ENCODE measurements at places on chromosomes 1 and 21. TPM values are rescaled to one million over a fixed set of nuclear protein-coding genes. Genes with fewer than 3 reads are reported as not detected.

GRCh38 chr1:68889471-68889870 lies 392.6 kb upstream of the DEPDC1 start:
- H3K36me3 ChIP-seq = no peaks in the 10 kb centered on the region
- no peak for DNase-seq
- no peak overlapping the region for H3K4me3 ChIP-seq
- H3K4me1 ChIP-seq = no peaks in the 10 kb centered on the region
- H3K27me3 ChIP-seq = no peaks in the 10 kb centered on the region
- H3K27ac ChIP-seq = no peak overlapping the region

The ACTL8 gene
- not detected for total RNA-seq

The OPRD1 gene
- total RNA-seq = not detected

- no peak overlapping the region for H3K27ac ChIP-seq
- no peak for DNase-seq
- H3K36me3 ChIP-seq = no peaks in the 10 kb centered on the region
- no peaks in the 10 kb centered on the region for H3K4me1 ChIP-seq
- no peak overlapping the region for H3K4me3 ChIP-seq
These were observed 446.4 kb downstream of the AMY1C start for GRCh38 chr1:104196136-104196535.

The BRDT gene
- total RNA-seq = not detected

- no peaks in the 10 kb centered on the region for H3K27me3 ChIP-seq
- no peaks in the 10 kb centered on the region for H3K36me3 ChIP-seq
- no peak overlapping the region for H3K4me3 ChIP-seq
- H3K27ac ChIP-seq = no peak overlapping the region
- H3K4me1 ChIP-seq = no peaks in the 10 kb centered on the region
These were observed 40.8 kb upstream of the DOCK7 start for GRCh38 chr1:62728963-62729362.

DNA sequence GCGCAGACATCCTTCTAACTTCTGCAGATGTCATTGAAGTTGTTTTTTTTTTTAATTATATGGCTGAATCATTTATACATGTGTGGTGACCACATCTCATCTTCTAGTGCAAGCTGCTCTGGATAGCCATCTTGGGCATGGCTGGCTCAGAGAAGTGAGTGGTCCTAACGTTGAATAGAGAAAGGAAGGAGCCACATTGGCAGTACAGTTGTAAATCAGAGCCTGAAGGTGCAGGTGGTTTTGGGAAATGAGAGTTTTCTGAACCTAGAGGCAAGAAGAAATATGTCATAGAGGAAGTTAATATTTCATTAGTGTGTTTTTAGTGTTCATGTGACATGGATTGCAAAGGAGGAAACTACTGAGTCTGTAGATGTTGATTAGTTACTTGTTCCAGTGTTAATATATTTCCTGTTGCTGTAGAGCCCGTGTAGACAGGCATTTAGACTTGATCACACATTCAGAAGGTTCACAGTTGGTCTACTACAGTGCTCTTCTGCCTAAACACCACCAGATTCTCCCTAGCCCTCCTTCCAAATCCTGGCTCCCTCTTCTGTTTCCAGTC lies 163.7 kb downstream of the ROR1 start:
- H3K36me3 ChIP-seq = no peaks in the 10 kb centered on the region
- H3K4me3 ChIP-seq = no peak overlapping the region
- no peak overlapping the region for H3K27ac ChIP-seq
- peaks cover 5% of the 10 kb centered on the region for H3K4me1 ChIP-seq
- no peak for DNase-seq

DNA sequence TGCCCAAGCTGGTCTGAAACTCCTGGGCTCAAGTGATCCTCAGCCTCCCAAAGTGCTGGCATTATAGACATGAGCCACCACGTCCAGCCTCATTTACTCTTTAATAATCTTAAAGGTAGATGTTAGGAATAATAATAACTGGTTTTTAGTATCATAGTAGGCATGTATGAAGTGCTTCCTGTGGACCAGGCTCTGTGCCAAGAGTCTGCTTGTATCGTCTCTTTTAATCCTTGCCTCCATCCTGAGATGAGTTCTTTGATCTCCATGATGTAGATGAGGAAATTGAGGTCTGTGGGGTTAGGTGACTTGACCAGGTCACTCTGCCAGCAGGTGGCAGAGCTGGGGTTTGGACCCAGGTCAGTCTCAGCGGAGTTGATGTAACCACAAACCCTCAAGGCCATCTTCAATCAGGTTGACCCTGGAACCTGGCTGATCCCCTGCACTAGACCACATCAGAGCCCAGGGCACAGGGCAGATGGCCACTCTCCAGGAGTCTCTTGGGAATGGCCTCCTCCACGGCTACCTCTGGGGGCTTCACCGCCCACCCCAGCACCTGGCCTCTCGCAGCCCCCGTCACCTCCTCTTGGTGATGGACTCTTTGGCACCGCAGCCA lies 11.3 kb downstream of the EFHD2 start:
- no peak for DNase-seq
- H3K27me3 ChIP-seq = no peaks in the 10 kb centered on the region
- no peak overlapping the region for H3K4me3 ChIP-seq
- peaks cover 26% of the 10 kb centered on the region for H3K36me3 ChIP-seq
- no peak overlapping the region for H3K27ac ChIP-seq

DNA sequence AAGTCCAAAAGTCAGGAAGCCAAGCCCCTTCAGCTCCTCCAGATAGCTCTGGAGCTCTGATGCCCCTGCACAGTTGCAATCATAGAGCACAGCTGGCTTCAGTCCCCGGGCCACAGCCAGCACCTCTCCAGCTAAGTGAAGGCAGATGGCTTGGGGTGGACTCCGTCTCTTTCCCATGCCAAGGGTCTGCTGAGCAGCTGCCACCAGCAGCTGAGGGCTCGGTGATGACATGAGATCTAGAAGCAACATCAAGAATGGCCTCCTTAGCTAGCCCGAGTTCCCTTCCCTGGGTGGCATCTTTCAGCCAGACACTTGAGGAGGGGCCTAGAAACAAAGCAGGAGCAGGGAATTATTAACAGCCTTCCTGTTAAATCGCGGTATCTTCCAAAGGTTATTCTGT lies 973 bp downstream of the C1orf74 start:
- H3K27ac ChIP-seq = peak overlapping the region; percentile 90
- H3K4me1 ChIP-seq = peaks cover 20% of the 10 kb centered on the region
- no peaks in the 10 kb centered on the region for H3K27me3 ChIP-seq
- H3K36me3 ChIP-seq = peaks cover 2% of the 10 kb centered on the region
- no peak for DNase-seq

- H3K27ac ChIP-seq = no peak overlapping the region
- H3K27me3 ChIP-seq = no peaks in the 10 kb centered on the region
- H3K36me3 ChIP-seq = peaks cover 4% of the 10 kb centered on the region
- no peak overlapping the region for H3K4me3 ChIP-seq
These were observed 1.7 kb downstream of the AKR1A1 start for GRCh38 chr1:45552331-45552730.

- H3K36me3 ChIP-seq = no peaks in the 10 kb centered on the region
- no peak overlapping the region for H3K4me3 ChIP-seq
These were observed 388.6 kb downstream of the RWDD3 start for GRCh38 chr1:95622609-95623008.

DNA sequence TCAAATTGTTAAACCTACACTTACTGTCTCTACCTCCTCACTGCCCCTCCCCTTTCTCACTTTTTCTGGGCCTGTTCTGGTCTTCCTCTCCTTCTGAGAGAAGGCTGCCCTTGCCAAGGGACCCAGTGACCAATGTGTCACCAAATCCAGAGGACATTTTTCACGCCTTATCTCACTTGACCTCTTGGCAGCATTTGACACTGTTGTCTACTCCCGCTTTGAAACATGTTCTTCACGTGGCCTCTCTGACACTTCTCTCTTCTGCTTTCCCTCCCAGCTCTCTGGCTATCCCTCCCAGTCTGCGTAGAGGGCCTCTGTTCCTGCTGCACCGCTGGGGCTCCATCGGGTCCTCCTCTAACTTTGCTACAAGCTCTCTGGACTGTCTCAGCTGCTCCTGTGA lies 25.3 kb downstream of the KCNQ4 start:
- peak; percentile 37 for DNase-seq
- H3K4me1 ChIP-seq = peaks cover 24% of the 10 kb centered on the region
- H3K27me3 ChIP-seq = no peaks in the 10 kb centered on the region
- no peaks in the 10 kb centered on the region for H3K36me3 ChIP-seq
- no peak overlapping the region for H3K4me3 ChIP-seq

The TRPM2 gene
- 1.6 TPM for total RNA-seq

DNA sequence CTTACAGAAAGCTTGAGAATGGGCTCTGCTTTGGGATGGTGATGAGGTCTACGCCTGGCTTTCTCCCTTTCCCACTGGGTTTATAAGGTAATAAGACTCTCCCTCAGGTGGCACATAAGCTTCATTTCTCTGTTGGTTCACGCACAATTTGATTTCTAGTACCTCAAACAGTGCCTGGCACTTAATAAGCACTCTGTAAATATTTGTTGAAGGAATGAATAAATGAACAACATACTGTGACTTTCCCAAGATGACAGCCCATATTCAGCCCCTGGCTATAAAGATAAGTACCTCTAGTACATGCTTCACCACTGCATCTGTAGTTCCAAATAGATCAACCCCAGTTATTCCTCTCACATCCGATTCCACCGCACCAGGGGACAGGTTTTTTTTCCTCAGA lies 17.8 kb downstream of the COPA start:
- H3K4me3 ChIP-seq = no peak overlapping the region
- DNase-seq = no peak
- H3K27me3 ChIP-seq = no peaks in the 10 kb centered on the region
- H3K27ac ChIP-seq = no peak overlapping the region

The TNFSF4 gene
- total RNA-seq = 1.5 TPM

DNA sequence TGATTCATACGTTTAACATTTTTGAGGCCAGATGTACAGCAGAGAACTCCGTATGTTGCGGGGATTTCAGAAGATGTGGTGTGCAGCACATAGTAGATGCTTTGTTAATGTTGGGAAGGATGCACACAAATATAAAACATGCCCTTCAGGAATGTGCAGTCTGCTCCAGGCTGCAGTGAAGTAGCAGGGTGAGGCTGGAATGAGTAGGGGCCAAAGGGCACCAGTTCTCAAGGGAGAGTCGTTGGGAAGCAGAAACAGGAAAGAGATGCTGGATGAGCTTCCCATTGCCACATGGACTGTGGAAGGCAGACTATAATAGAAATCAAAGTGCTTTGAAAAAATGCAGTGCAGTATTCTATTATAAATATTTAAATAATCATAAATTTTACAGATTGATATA lies 126.9 kb downstream of the NOS1AP start:
- H3K27ac ChIP-seq = no peak overlapping the region
- no peaks in the 10 kb centered on the region for H3K4me1 ChIP-seq
- no peak for DNase-seq

DNA sequence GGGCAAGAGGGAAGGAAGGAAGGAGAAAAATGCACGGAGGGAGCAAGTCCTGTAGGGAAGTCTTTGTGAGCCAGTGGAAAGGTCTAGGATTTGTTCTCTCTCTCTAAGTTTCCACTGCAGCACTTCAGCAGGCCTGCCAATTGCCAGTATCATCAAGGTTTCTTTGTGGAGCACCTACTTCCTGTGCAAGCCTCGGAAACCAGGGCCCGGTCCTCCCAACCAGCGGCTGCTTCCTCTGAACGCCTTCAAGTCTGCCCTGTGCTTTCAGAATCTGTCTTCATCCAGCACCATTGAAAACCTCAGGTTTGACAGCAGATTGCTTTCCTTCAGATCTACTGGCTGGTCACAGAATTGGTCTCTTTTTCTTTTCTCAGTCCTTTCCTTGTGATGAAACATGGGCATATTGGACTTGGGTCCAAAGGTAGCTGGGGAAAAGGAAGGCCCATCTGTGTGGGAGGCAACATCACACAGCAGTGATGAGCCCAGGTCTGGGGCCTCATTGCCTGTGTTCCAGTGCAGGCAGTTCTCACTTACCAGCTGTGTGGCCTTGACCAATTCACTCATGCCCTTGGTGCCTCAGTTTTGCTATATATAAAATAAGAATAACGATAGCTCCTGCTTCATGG lies 144.5 kb downstream of the SEC16B start:
- H3K4me1 ChIP-seq = no peaks in the 10 kb centered on the region
- H3K27me3 ChIP-seq = no peaks in the 10 kb centered on the region
- H3K4me3 ChIP-seq = no peak overlapping the region
- H3K36me3 ChIP-seq = no peaks in the 10 kb centered on the region

GRCh38 chr1:178664278-178664677 lies 60.8 kb upstream of the RALGPS2 start:
- peaks cover 92% of the 10 kb centered on the region for H3K4me1 ChIP-seq
- no peaks in the 10 kb centered on the region for H3K36me3 ChIP-seq
- peak; percentile 82 for DNase-seq

DNA sequence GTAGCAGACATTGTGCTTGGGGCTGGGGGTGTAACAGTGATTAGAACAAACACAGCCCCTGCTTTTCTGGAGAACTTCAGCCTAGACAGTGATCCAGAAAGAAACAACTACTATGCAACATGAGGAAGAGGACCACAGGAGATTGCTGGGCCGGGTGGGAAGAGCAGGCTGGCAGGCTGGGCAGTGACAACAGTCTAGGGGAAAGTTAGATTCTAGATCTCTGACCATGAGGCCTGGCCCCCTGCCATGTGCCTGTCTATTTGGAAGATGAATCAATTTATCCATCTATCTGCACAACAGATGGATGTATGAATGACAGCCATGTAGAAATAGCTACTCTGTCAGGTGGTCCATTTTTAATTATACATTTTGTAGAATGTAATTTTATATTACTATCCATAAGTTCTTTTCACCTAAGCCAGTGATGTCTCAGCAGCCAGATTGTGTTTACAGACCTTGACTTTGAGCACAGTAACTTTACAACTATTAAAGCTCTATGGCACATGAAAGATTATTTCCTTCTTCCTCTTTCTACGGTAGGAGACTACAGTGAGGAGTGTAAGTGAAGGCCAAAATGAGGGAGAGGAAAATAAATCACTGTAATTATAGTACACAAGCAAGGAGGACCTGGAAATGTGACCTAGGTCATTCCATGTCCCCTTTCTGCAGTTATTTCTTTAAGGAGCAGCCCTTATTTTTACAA lies 15.5 kb downstream of the CLIC6 start:
- no peaks in the 10 kb centered on the region for H3K36me3 ChIP-seq
- H3K27ac ChIP-seq = no peak overlapping the region
- H3K4me3 ChIP-seq = no peak overlapping the region
- H3K4me1 ChIP-seq = no peaks in the 10 kb centered on the region
- DNase-seq = no peak

The RHBDL2 gene
- total RNA-seq = not detected

GRCh38 chr1:220747437-220748088 lies 559 bp upstream of the MTARC2 start:
- H3K27me3 ChIP-seq = peaks cover 34% of the 10 kb centered on the region
- no peak for DNase-seq
- peaks cover 16% of the 10 kb centered on the region for H3K4me1 ChIP-seq
- H3K4me3 ChIP-seq = peak overlapping the region; percentile 59
- H3K36me3 ChIP-seq = no peaks in the 10 kb centered on the region
- no peak overlapping the region for H3K27ac ChIP-seq

The KRTAP21-2 gene
- not detected for total RNA-seq

- peaks cover 6% of the 10 kb centered on the region for H3K27me3 ChIP-seq
- no peaks in the 10 kb centered on the region for H3K36me3 ChIP-seq
- no peaks in the 10 kb centered on the region for H3K4me1 ChIP-seq
- no peak for DNase-seq
- no peak overlapping the region for H3K4me3 ChIP-seq
These were observed 93.0 kb downstream of the SPATA46 start for GRCh38 chr1:162283657-162284056.

Measured in B cell (primary cell).